Fibroblast of pulmonary artery (primary cell): ENCODE measurements at places on chromosomes 4 and X.

GRCh38 chrX:66000628-66001272 lies 39.1 kb downstream of the VSIG4 start:
- DNase-seq, result no peak

- DNase-seq, result peak; percentile 77
Observed at GRCh38 chr4:47482326-47482725, 2.7 kb upstream of the ATP10D start.

DNA sequence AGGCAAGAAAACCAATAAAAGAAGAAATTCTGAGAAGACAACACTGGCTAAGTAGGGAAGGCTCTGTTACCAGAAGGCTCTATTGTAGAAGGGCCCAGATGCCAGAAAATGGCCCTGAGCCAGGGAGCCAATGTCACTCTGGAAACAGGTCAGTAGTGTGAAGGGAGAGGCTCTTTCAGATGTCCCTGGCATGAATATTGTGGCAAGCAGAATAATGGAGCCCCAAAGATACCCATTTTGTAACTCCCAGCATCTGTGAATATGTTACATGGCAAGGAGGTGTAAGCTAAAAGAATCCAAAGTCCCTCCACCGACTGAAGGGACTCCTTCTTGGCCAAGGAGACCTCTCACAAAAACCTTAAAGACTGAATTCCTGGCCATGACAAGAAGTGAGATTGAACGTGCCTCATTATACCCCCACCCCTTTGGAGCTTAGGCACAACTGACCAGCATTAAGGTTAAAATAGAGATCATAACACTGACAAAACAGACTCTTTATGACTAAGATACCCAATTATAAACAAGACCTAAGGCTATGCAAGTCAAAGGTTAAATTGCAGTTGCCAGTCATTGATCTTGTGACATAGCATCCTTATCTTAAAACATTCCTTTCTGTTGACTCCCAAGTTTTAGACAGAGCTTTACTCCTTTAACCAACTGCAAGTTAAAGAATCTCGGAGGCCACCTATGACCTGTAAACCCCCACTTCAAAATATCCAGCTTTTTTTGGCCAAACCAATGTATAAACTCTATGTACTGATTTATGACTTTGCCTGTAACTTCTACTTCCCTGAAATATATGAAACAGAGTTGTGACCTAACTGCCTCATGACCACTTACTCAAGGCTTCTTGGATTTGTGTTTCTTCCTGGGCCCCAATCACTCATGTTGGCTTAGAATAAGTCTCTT lies 42.2 kb upstream of the SMIM10 start:
- peak; percentile 81 for DNase-seq

DNA sequence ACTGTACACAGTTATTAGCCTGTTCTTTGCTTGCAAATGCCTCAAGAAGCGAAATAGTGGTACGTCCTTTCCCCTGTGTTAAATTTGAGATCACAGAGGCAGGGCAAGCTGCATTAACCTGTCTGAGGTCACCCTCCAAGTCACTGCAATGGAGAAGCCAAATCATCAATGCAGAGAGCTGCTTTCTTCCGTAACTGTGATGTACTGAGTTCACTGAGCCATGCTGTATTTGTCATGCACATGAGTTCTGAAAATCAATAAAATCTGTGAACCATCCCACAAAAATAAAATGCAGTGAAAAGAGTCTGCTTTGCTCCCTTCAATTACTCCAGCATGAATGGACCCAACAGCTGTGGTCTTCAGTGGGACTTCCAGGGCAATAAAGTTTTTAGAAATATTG lies 393.5 kb downstream of the KCNIP4 start:
- DNase-seq, result no peak

- no peak for DNase-seq
Observed at GRCh38 chrX:43664708-43665107, 8.6 kb downstream of the MAOA start.

DNA sequence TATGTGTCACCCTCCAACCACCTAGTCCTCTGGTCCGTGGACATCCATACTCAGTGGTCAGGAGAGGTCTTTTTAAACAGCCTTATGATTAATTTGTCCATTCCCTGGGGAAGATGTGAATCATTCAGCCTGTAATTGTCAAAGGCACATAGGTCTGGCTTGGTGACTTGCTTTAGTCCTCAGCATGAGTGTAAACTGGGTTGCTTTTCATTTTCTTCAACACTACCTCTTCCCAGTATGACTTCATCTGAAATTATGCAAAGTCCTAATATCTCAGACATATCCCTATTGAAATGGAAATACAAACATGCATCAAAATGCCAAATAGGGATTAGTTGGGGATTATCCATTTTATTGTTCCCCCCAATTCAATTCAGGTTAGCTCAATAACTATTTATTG lies 208.3 kb upstream of the AMOT start:
- DNase-seq, result no peak

DNA sequence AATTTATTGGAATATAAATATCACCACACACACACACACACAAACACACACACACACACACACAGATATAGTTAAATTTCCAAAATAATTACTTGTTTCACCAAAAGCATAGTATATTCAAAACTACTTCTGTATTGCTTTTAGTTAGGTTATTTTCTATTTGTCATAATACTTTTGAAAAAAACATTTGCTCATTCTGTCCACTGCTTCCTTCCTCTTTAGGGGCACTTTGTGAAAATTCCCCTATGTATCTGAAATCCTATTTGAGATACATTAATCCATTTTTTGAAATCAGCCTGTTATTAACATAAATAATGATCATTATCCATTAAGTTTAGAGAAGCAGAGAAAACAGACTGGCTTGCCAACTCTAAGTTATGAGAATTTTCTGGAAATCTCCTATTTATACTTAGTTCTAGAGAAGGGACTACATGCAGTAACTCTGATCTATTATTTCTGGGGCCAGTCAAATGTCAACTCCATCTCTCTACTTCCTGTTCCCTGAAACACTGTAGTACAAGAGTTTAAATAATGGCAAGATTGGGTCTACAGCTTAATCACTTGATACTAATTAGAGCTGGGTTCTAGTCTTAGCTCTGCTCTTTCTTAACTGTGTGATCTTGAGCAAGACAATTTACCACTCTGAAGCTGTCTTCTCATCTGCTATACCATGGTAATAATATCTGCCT lies 54.4 kb upstream of the GPR174 start:
- DNase-seq, result no peak

DNA sequence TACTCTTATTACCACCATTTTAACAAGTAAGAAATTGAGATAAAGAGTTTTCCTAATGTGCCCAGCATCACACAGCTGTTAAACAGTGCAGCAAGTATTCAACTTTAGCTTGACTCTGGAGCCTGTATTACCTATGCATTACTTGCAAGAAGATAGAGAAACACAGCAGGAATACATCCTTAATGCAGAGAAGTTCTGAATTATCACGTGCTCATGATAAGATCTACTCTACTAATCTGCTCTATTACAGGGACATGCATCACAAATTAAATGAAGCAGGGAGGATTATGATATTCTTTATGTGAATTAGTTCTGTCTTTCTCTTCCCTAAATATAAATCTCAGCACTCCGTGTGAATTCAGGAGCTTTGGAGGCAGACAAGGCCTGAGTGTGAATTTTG lies 39.0 kb upstream of the PDGFC start:
- DNase-seq, result no peak

DNA sequence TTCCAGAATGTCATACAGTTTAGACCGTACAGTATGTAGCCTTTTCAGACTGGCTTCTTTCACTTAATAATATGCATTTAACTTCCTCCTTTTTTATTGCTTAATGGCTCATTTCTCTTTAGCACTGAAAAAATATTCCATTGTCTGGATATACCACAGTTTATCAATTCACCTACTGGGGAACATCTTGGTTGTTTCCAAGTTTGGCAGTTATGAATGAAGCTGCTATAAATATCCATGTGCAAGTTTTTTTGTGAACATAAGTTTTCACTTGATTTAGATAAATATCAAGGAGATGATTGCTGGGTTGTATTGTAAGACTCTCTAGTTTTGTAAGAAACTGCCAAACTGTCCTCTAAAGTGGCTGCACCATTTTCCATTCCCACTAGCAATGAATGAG lies 375.5 kb downstream of the PCDH18 start:
- DNase-seq, result no peak

- peak; percentile 17 for DNase-seq
Observed at GRCh38 chrX:38941675-38942074, 140.4 kb downstream of the MID1IP1 start.

GRCh38 chr4:120130786-120131185 lies 64.1 kb upstream of the MAD2L1 start:
- DNase-seq, result no peak

DNA sequence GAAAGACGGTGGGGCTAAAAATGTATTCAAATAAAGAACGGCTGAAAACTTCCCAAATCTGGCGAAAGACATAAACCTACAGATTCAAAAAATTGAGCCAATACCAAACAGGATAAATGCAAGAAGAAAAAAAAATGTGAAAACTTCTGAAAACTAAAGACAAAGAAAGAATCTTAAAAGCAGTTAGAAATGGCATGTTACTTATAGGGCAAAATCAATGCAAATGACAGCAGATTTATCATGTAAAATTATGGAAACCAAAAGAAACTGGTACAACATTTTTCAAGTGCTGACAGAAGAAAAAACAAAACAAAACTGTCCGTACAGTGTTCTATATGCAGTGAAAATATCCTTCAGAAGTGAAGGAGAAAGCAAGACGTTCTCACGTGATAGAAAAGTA lies 239.0 kb downstream of the PDGFC start:
- peak; percentile 28 for DNase-seq

- DNase-seq, result peak; percentile 55
Observed at GRCh38 chr4:168765726-168766125, 244.3 kb downstream of the CBR4 start.

DNA sequence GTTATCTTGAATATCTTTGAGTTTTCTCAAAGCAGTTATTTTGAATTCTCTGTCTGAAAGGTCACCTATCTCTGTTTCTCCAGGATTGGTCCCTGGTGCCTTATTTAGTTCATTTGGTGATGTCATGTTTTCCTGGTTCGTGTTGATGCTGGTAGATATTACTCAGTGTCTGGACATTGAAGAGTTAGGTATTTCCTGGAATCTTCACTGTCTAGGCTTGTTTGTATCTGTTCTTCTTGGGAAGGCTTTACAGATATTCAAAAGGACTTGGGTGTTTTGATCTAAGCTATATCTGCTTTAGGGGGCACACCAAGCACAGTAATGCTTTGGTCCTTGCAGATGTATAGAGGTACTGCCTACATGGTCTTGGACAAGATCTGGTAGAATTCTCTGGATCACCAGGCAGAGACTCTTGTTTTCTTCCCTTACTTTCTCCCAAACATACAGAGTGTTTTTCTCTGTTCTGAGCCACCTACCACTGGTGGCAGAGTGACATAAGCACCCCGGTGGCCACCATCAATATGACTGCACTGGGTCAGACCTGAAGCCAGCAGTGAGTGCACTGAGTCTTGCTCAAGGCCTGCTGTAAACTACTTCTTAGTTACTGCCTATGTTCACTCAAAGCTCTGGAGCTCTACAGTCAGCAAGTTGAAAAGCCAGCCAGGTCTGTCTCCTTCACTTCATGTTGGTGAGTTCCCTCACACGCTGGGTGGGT lies 193.5 kb upstream of the AMOT start:
- no peak for DNase-seq

DNA sequence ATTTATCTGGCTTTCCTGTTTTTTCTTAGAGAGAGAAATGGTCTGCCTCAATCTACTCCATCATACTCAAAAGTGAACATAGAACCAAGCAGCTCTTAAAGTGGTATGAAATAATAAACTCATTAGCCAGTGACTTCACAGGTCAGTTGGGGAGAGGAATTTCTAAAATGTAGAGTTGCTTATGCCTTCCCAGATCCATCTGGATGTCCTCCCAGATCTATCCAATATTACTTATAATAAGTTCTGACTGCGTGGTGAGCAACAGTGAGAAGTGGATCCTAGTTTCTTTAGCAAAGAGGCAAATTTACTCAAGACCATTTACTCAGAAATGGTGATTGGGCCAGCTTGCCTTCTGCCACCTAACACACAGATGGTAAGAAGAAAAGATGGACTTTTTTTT lies 748.0 kb downstream of the PCDH18 start:
- DNase-seq, result no peak

DNA sequence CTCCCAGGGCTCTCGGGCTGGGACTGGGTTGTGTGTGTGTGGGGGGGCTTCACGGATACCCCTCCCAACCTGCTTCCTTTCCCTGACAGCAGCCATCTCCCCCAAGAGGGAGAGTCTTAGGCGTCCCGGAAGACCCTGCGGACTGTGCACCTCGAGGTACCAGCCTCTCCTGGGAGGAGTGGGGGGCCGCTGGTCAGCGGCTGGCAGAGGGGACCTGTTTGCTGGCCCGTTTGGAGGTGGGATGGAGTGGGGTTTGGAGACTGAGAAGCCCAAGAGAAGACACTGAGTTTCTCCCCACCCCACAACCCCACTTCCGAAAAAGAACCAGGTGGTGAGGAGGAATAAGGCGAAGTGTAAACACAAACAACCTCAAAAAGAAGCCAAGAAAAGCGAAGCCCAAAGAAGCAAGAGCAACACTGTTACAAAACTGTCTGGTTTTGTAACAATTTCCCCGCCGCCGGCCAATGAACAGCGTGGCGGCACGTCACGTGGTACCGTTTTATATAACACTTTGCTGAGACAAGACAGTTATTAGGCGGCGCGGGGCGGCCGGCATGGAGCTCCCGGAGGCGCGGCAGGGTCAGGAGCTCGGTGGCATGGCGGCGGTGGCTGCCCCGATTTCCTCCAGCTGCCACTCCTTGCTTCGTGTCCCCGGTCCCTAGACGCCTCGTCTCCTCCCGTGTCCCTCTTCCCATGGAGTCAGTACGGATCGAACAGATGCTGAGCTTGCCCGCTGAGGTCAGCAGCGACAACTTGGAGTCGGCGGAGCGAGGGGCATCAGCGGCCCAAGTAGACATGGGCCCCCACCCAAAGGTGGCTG lies at the start of gene LONRF3:
LONRF3 (plus strand) TSS at position 531 of the 820 bp plus-strand sequence; CDS start at position 694, 163 bp downstream.
- peak; percentile 53 for DNase-seq

DNA sequence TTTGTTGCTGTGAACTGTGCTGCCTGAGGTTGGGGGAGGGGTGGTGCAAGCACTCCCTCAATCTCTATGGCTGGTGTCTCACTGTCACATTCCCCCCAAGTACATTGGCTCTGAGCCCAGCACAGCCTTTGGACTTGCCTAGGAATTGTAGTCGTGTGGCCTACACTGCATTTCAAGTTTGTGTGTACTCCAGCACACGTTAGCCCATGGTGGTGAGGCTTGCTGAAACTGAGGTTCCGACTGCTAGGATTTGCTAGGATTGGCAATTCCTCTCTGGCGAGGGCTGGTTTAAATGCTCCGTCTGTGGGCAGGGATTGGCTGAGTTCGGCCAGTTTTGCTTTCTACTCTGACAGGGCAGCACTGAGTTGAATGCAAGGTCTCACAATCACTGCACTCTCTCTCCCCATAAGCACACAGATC lies 121.7 kb upstream of the CXXC4 start:
- no peak for DNase-seq

DNA sequence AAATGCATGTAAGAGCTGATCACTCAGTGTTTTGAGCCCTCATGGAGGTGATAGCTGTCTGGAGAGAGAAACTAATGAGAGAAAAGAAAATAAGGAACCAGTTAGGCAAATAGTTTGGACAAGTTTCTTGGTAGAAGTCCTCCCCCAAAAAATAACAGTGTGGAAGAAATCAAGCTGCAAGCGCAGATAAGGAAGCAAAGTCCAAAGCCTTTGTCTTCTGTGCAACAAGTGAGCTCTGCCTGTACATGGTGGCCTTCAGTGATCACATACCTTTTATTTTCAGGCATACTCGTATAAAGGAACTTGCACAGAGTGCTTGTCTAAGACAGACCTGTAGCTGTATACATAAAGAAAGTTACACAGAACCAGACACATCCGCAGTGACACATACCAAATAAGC lies 2.5 kb upstream of the UGT2A3 start:
- no peak for DNase-seq
